ENCODE measurements at places on chromosomes 3 and 15. TPM values are rescaled to one million over a fixed set of nuclear protein-coding genes. Genes with fewer than 3 reads are reported as not detected.

DNA sequence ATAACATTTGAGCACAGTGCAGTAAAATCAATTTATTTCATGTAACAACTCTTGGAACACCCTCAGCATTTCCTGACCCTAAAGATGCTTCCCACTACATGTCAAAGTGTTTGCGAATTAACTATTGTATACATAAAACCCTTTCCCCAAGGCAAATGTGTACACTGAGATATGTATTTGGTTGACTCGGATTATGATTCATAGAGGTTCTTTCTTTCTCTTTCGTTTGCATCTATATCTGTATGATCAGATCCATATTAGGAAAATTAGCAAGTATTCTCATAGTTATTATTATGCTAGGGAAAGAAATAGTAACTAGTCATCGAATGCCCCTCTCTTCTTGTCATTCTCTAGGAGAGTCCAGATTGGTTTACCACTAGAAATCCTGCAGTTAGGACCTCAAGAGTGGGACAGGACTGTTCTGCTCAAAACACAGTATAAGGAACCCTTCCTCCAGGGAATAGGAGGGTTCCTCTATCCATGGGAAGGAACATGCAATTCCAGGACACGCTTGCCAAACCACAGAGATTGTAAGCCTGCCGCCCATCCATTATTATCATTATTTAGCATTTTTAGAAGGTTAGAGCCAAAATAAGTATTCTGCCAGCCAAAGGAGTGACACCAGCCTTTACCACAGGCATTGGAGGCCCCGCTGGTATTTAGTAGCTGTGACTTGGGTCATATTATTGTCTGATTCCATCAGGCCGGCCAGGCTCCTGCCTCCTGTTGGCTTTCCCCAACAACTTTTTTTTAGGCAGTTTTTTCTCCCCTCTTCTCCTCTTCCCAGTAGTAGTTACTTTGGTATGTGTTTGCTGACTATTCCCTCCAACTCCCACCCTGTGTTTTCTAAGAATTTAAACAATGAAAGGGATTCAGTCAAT lies 100.7 kb downstream of the GALK2 start:
- DNase-seq, result no peak

DNA sequence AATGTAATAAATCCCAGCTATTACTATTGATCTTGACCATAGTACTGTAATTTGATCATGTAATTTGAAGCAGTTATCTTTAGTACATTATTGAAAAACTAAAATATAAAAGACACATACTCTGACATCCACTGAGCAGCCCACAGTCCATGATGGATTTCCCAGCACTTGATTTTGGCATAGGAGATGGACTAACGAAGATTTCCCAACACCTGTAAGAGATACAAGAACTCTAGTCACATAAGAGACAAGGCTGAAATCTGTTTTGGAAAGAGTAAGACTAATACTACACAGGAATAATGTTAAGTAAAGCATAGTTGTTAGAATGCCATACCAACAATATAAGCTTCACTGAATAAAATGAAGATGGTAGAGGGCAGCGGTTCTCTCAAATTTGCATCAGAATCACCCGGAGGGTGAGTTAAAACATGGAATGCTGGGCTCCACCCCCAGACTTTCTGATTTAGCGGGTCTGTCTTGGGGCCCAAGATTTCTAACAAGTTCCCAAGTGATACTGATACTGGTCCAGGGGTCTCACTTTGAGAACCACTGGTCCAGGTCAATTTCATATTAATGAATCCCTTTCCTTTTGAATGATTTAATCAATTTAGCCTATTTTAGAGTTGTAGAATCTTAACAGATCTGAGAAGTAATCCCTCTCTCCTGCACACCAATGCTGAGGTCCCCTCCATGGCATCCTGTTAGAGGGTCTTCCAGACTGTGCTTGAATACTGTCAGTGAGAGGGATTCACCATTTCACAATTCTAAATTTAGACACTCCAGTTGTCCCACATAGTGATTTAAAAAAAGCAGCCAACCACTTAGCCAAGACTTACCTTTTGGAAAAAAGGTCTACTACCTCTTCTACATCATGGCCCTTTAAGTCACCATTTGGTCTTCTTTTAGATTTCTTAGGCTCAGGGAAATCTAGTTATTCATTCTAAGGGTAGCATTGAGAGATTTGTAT lies 11.5 kb downstream of the RABL3 start:
- no peak for DNase-seq

RIOX2 gene
- total RNA-seq, result 39.8 TPM

DNA sequence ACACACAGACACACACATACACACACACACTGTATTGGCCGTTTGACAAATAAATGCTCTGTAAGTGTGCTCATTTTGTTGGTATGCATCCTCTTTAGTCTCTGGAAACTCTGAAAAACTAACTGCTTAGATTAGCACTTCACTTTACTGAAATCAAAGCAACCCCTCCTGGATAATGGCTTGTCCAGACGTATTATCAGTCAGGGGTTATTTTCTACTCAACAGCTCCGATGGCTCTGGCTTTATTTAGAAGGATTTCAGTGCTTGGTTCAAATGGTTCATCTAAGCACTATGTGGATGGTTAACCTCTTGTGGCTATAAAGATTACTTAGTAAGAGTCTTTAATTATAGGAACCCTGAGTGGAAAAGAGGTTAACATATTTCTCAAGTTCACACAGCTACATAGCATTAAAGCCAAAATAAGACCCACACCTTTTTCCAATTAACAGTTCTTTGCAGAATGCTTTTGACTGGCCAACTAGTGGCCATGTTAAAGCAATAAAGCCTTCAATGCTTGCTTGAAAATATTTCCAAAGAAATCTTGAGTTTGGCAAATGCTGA lies 516.1 kb upstream of the NAALADL2 start:
- DNase-seq, result no peak

SH2D7 gene
- total RNA-seq, result not detected

PRR20G gene
- total RNA-seq, result not detected

DNA sequence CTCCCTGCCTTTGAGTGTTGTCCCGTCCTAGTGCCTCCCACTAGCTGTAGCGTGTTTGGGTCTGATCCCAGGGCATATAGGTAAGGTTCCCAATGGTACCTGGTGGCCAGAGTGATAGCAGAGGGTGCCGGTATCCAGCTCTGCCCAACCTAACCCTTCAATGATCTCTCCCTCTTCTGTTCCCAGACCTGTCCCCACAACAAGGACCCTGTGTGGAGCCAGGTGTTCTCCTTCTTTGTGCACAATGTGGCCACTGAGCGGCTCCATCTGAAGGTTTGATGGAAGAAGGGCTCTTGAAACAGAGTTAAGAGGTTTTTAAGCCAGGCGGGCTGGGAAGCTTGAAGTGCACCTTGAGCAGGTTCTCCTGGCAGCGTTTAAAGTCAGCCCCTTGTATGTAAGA lies 35.5 kb downstream of the ESYT3 start:
- DNase-seq, result no peak

DNA sequence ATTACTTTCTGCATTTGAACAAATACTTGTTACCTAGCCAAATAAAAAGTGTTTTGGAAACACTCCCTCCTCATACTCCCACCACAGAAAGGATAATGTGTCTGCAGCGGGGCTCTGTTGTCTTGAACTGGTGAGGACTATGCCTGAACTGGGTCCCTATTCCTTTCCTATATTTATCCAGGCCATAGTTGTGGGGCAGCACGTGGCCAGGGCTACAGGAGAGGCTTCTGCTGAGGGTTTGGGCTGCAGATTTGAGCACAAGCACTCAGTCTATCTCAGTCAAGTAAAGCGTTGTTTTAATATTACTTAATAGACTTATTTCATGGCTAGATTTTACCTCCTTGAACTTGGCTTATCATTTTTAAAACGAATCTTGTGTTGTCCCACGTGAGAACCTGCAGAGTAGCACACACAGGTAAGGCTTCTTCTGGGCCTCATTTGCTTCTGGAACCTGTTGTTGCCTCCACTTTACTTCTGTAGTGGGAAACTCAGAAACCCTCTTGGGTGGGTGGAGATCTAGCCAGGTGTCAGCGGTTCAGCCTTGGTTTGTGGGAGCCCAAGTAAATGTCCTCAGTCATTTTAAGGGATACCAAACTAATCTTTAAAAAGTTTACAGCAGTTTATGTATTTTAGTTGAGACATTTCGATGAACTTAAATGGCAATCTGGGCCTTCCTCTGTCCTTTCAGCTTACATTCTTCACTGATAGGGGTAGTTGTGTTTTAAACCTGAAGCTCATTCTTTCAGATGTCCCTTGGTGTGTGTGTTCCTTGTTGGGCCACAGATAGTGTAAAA lies 51.1 kb downstream of the TRIM71 start:
- no peak for DNase-seq

IMPG2 gene
- total RNA-seq, result 0.09 TPM

- no peak for DNase-seq
Measured at GRCh38 chr3:194983620-194984019, 287.3 kb downstream of the XXYLT1 start.

DNA sequence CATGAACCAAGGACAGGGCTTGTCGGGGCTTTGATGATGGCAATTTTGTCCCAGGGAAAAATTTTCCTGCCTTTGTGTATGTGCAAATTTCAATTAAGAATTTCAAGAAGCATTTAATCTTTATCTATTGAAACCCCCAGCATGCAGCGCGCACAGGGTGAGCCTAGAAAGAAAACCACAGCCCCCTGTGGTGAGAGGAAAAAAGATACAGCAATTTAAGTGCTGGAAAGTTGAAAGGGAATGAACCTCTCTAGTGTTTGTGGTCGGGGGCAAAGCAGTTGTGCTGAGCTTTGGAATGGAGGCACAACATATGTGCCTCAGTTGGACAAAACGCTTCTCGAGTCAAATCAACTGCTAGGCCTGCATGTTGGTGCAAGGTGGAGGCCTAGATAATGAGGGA lies 111.8 kb upstream of the C15orf61 start:
- no peak for DNase-seq

TMEM108 gene
- total RNA-seq, result 0.27 TPM

DNA sequence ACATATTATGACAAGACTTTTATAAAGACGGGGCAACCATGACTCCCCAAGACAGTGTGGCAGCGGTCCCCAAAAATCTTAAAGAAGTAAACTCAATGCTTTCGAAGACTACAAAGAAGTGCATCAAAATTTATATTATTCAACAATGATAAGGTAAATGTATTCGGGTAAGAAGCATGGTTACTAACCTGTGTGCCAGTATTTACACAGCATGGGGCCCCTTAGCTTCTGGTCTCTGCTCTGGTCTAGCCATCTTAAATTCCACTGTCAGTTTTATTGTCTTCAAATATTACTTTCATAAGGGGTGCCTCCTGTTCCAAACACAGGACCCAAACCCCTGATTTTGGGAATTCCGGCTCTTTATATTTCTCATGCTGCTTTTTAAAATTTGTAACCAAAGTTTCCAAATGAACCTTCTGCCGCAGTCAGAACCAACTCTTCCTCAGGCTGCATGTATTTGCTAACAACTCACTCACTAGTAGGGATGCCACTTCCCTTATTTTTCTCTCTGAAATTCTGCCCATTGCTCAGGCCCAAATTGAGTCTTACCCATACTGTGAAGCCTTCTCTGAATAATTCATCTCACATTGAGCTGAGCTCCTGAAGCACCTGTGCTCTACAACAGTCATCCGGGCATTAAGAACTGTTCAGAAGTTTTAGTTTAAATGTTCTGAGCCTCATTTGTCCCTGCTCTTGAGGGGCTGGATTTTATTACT lies 1.2 kb downstream of the TTC23 start:
- no peak for DNase-seq

RAD51 gene
- total RNA-seq, result 2.1 TPM

LRRC49 gene
- total RNA-seq, result 5.5 TPM

- no peak for DNase-seq
Measured at GRCh38 chr3:169299889-169300288, 363.6 kb downstream of the MECOM start.

- DNase-seq, result no peak
Measured at GRCh38 chr3:13219077-13219901, 146.1 kb upstream of the IQSEC1 start.

DNA sequence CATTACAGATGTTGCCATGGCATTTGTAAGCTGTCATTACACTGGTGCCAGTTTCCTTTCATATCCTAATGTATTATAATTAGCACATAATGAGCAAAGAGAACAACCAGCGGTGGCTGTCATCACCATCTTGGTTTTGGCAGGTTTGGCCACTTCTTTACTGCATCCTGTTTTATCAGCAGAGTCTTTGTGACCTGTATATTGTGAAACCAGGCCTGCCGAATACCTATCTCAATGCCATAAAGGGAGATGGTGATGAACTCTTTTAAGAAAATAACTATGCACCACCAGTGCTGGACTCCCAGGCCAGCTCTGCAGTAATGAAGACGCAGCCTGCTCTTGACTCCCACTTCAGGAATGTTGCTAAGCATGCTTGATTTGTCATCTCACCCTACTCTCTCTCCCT lies 458.1 kb upstream of the NR2F2 start:
- DNase-seq, result no peak

VEPH1 gene
- not detected for total RNA-seq

SAMD7 gene
- not detected for total RNA-seq

DNA sequence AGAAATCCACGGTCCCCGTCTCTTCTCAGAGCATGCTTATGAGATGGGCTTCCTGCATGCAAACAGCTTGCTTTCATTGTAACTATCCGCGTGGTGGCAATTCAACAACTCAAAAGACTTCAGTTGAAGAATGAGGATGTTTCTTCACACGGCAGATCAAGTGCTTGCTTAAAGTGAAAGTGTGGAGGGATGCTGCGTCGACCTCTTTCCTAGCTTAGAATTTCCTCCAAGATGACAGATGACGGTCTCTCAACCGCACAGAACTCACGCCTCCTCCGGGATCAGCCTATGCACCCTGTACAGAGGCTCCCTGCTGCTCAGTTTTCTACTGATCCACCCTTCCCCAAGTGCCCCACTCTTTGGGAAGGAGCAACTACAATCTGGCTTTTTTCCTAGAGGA lies 47.8 kb downstream of the PCSK6 start:
- no peak for DNase-seq

DNA sequence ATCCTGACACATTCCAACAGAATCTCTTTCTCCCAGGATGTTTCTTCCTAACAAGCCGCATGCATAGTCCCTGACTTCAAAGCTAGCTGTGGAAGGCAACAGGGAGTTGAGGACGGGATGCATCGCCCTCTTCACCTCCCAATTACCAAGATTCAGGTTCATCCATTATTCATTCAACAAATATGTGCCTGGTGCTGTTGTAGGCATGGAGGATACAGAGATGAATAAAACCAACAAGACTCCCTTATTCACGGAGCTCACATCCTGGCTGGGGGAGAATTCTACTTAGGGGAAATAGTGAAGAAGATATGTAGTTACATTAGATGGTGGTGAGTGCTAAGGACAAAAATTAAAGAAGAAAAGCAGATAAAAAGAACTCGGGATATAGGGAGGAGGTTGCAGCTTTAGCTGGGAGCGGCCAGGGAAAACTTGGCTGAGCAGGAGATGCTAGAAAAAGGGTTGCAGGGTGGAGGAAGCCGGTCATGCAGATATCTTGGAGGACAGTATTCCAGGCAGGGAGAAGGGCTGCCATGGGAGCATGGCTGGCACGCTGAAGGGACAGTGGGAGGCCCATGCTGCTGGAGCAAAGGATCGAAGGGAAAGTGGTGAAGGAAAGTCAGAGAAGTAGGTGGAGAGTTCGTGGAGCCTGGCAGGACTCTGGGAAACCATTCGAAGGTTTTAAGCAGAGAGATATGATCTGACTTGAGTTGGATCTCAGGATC lies 5.0 kb downstream of the ITGB5 start:
- no peak for DNase-seq
